Left ventricle myocardium inferior (tissue), 1 donor: ENCODE measurements at places on chromosomes 13 and 19. TPM values are rescaled to one million over a fixed set of nuclear protein-coding genes. Genes with fewer than 3 reads are reported as not detected.

- H3K4me1 ChIP-seq = peaks cover 54% of the 10 kb centered on the region
- no peaks in the 10 kb centered on the region for H3K27me3 ChIP-seq
- peaks cover 6% of the 10 kb centered on the region for H3K36me3 ChIP-seq
- no peak for DNase-seq
- no peak overlapping the region for H3K27ac ChIP-seq
These were observed 1.8 kb upstream of the NEK3 start for GRCh38 chr13:52161181-52161646.

DNA sequence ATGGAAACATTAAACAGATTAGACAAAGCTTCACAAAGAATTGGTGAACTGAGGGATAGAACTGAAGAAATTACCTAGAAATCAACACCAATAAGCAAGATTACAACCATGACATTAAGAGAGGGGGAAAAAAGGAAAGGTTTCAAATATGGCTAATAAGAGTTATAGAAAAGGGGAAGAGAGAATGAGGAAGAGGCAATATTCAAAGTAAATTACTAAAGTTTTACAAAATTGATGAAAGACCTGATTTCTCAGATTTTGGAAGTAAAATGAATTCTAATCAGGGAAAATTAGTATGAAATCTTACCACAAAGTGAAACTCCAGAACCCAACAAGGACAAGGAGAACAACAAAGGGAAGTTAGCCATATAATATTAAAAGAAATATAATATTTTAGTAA, 187.4 kb downstream of the NBEA start:
- no peak for DNase-seq
- no peaks in the 10 kb centered on the region for H3K4me1 ChIP-seq
- no peaks in the 10 kb centered on the region for H3K27me3 ChIP-seq

GRCh38 chr13:34414616-34415015, 527.5 kb upstream of the NBEA start:
- H3K27me3 ChIP-seq = no peaks in the 10 kb centered on the region
- no peaks in the 10 kb centered on the region for H3K36me3 ChIP-seq
- no peak overlapping the region for H3K4me3 ChIP-seq
- H3K4me1 ChIP-seq = peaks cover 23% of the 10 kb centered on the region

- no peaks in the 10 kb centered on the region for H3K4me1 ChIP-seq
- H3K36me3 ChIP-seq = no peaks in the 10 kb centered on the region
- no peak overlapping the region for H3K27ac ChIP-seq
- H3K27me3 ChIP-seq = no peaks in the 10 kb centered on the region
- no peak for DNase-seq
These were observed 612.5 kb upstream of the PRR20A start for GRCh38 chr13:56528040-56528790.

DNA sequence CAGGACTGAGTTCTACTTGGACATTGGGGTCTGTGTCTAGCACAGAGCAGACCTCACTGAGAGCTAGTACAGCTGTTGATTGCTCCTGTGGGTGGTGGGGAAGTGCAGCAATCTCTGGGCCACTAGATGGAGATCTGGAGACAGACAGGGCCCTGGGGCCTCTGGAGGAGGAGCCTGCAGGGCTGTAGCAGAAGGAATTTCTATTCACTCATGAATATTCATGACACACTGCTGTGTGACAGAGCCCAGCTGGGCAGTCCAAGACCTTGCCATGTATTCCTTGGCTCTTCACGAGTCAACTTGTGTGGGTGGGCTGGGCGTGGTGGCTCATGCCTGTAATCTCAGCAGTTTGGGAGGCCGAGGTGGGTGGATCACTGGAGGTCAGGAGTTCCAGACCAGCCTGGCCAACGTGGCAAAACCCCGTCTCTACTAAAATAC, 37.5 kb downstream of the SUGP2 start:
- DNase-seq = peak; percentile 64
- no peak overlapping the region for H3K27ac ChIP-seq
- H3K36me3 ChIP-seq = peaks cover 68% of the 10 kb centered on the region
- peaks cover 26% of the 10 kb centered on the region for H3K4me1 ChIP-seq

DNA sequence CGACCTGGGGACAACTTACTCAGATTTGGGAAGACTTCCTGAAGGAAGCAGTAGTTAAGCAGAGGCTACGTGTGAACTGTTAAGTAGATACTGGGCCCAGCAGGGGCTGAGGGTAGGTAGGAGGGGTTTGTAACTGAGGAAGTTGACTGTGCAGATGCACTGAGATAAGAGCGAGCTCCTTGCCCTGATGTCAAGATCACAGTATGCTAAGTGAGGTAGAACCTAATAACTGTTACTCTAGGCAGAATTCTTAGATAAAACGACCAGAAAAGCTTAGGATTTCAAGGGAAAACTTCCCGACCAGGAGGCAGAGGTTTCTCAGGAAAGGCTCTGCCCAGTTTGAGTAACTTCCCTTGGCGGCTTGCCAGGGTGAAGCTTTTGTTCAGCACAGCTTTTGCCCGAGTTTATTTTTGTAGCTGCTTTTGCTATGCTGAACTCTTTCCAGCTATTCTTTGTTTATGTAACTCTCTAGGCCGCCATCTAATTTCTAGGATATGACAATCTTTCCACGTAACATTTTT, 632.1 kb downstream of the DIAPH3 start:
- no peaks in the 10 kb centered on the region for H3K36me3 ChIP-seq
- no peak overlapping the region for H3K4me3 ChIP-seq
- peaks cover 49% of the 10 kb centered on the region for H3K4me1 ChIP-seq
- peak; percentile 85 for DNase-seq
- no peaks in the 10 kb centered on the region for H3K27me3 ChIP-seq

DNA sequence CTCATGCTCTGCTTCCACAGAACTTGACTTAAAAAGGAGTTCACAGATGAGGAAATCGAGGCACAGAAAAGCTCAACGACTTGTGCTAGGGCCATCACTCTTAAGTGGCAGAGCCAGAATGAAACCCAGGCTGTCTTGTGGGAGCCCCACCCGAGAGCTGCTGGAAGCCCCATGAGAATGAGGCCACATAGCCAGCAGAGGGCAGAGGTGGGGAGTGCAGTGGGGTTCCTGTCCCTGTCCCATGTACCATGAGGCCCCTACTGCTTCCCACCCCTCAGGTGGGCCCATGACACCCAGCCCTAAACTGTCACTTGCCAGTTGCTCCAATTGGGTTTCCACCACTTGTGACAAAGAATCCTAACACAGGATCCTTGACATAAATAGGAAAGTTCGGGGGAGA, 175.9 kb downstream of the IRS2 start:
- H3K4me1 ChIP-seq = no peaks in the 10 kb centered on the region
- no peak overlapping the region for H3K27ac ChIP-seq
- peaks cover 1% of the 10 kb centered on the region for H3K27me3 ChIP-seq
- H3K36me3 ChIP-seq = no peaks in the 10 kb centered on the region

DNA sequence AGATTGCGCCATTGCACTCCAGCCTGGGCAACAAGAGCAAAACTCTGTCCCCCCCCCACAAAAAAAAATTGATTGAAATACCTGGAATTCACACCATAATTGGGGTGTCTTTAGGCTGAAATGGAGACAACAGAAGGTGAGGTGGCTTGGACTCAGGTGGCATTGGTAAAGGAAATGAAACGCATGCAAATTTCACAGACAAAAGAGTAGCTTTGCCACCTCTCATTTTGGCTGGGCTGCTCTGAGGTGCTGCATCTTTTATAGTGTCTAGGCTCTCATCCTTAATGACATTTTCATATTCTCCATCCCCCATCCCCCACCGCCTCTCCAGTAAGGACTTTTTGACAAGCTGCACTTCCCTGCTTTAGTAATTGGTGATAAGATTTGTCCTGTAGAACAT, 6.9 kb downstream of the UBE2L5 start:
- H3K36me3 ChIP-seq = no peaks in the 10 kb centered on the region
- peaks cover 6% of the 10 kb centered on the region for H3K27me3 ChIP-seq
- DNase-seq = no peak
- no peak overlapping the region for H3K27ac ChIP-seq

DNA sequence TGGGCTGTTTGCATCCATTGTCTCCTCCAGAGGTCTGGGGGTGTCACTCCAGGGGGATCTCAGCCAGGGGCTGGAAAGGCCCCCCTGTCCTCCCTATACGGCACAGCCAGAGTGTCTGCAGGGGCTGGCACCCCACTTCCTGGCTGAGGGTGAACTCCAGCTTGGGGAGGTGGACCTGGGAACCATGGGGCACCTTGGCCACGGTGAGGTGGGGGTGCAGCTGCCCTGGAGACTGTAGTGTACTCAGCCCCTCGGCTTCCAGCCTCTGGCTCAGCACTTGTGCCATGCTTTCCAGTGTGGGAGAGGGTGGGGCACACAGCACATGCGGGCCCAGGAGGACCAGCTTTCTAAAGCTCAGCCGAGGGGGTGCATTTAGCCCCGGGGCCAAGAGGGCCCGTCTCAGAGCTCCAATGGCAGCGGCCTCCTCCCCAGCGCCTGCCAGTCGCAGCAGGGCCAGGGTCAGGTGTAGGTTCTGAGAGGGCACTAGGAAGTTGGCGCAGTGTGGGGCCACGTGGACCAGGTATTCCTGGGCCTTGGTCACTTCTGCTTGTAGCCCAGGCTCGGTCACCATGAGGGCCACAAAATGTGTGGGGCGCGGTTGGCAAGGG, 1.4 kb downstream of the LENG9 start:
- peak overlapping the region; percentile 99 for H3K27ac ChIP-seq
- peaks cover 60% of the 10 kb centered on the region for H3K4me1 ChIP-seq
- no peaks in the 10 kb centered on the region for H3K27me3 ChIP-seq
- no peak for DNase-seq
- peak overlapping the region; percentile 73 for H3K4me3 ChIP-seq
- H3K36me3 ChIP-seq = peaks cover 52% of the 10 kb centered on the region

DNA sequence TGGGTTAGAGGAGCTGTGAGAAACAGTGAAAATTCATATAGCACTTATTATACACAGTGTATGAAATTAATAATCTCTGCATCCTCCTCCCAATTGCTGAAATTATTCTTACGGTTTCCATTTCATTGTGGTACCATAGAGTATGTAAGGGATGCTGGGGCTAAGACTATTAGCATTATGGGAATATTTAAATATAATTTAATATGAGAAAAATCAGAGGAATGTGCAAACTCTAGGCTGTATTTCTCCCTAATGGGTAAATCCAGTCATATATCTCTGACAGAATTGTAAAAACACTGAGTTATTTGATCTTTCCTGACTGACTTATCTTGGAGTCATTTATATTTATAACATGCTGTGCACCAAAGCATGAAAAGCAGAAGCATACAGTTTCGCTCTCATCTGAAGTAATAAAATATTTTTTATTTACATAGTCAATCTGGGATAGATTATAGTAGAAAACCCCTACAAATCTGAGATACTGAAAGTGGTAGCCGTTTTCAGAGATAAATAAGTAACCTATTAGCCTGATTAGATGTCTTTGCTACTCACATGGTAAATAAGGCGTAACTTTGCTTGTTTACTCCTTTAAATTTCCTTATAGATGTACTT, 34.9 kb downstream of the LRCH1 start:
- DNase-seq = no peak
- H3K4me1 ChIP-seq = peaks cover 77% of the 10 kb centered on the region
- no peak overlapping the region for H3K27ac ChIP-seq
- no peaks in the 10 kb centered on the region for H3K36me3 ChIP-seq
- H3K4me3 ChIP-seq = no peak overlapping the region

DNA sequence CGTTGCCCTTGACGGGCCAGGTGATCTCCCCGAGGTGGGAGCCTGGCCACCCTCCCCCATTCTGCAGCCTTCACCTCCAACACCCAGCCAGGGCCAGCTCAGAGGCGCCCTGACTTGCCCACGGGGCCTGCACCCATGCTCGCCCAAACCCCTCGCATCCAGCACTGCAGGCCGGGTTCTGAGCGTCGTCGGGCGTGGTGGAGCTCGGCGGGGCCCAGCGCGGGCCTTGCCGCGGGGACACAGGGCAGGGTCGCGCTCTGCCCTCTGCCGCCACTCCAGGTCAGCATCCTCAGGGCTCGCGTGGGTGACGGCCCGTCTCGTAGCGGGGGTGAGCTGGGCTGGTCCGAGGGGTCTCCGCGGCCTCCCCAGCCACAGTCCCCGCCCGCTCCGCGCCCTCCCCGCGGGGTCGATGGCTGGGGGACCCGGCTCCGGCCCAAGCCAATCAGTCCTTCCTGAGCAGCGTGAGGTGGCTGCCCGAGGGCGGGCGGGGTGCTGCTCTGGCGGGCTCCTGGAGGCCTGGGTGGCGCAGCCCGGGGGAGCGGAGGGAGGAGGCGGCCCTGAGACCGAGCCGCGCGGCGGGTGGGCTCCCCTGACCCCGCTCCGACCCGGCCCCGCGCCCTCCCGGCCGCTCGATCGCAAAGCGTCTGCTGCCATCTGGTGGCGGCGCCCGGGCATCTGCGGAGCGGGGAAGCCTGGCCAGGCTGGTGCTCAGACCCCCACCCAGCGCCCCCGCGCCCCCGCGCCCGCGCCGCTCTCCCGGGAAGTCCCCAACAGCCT, 61.4 kb downstream of the CCNE1 start:
- H3K27ac ChIP-seq = no peak overlapping the region
- H3K36me3 ChIP-seq = no peaks in the 10 kb centered on the region
- DNase-seq = peak; percentile 47
- H3K27me3 ChIP-seq = peaks cover 63% of the 10 kb centered on the region
- peaks cover 40% of the 10 kb centered on the region for H3K4me1 ChIP-seq

DNA sequence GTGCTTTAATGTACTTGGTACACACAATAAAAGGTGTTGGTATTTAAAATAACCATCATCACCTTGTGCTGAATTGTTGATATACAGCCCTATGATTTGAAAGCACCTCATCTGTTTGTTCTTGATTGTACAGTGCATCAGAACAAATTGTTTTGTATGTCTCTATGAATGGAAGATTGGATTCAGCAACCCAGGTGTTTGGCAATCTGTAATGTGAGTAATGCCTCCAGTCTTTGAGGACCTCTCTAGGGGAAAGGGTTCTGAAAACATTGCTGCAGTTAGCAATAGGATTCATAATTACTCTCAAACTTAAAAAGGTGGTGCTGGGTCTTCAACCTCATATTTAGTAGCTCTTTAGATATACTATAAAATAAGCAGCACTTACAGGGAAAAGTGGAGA, 341.8 kb downstream of the OXGR1 start:
- no peaks in the 10 kb centered on the region for H3K36me3 ChIP-seq
- no peak overlapping the region for H3K4me3 ChIP-seq
- H3K27ac ChIP-seq = no peak overlapping the region
- DNase-seq = no peak

GRCh38 chr13:33115274-33115673, 99.1 kb downstream of the KL start:
- peaks cover 87% of the 10 kb centered on the region for H3K36me3 ChIP-seq
- H3K27me3 ChIP-seq = no peaks in the 10 kb centered on the region
- H3K27ac ChIP-seq = no peak overlapping the region

- no peak overlapping the region for H3K27ac ChIP-seq
- no peak overlapping the region for H3K4me3 ChIP-seq
- no peaks in the 10 kb centered on the region for H3K4me1 ChIP-seq
- no peak for DNase-seq
- no peaks in the 10 kb centered on the region for H3K27me3 ChIP-seq
- no peaks in the 10 kb centered on the region for H3K36me3 ChIP-seq
These were observed 100.3 kb downstream of the UBL3 start for GRCh38 chr13:29750183-29750530.

GRCh38 chr13:75480671-75481175, 1.2 kb downstream of the TBC1D4 start:
- DNase-seq = peak; percentile 44
- H3K27me3 ChIP-seq = no peaks in the 10 kb centered on the region
- no peaks in the 10 kb centered on the region for H3K36me3 ChIP-seq
- peak overlapping the region; percentile 95 for H3K4me3 ChIP-seq

GRCh38 chr19:4088975-4089374, 22.3 kb upstream of the ZBTB7A start:
- H3K4me3 ChIP-seq = peak overlapping the region; percentile 26
- H3K27me3 ChIP-seq = no peaks in the 10 kb centered on the region
- peaks cover 6% of the 10 kb centered on the region for H3K4me1 ChIP-seq
- peaks cover 47% of the 10 kb centered on the region for H3K36me3 ChIP-seq

CGB3 gene
- total RNA-seq = not detected

CD79A gene
- not detected for total RNA-seq

PLIN5 gene
- 73.5 TPM for total RNA-seq

ZNF837 gene
- total RNA-seq = 0.19 TPM

MAST1 gene
- total RNA-seq = not detected

TMC4 gene
- 2.2 TPM for total RNA-seq

TCF3 gene
- total RNA-seq = 18.4 TPM
